ENCODE measurements at places on chromosomes 12 and 14.
A peak's percentile ranks its signal among the peaks of the same experiment; 100 is the strongest.

- DNase-seq = no peak
These were observed 110.0 kb downstream of the EPS8 start for GRCh38 chr12:15679151-15679550.

- no peak for DNase-seq
These were observed 242.9 kb upstream of the PLEKHG7 start for GRCh38 chr12:92459850-92460249.

DNA sequence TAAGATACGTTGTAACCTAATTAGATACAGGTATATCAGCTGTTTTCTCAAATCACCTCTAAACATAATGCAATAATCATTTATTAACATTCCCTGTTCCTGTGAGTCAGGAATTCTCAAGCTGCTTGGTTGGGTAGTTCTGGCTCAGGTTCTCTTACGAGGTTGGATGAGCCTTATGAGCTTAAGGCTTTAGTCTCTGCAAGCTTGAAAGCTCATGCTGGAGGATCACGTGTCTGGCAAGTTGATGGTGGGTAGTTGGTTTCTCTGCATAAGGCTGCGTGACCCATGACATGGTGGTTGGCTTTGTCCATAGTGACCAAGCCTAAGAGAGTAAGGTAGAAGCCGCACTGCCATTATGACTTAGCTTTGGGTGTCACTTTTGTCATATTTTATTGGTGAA lies 62.0 kb downstream of the PLEKHA5 start:
- no peak for DNase-seq

- DNase-seq = no peak
These were observed 976 bp downstream of the THAP2 start for GRCh38 chr12:71665090-71665463.

- DNase-seq = no peak
These were observed 158.6 kb downstream of the DICER1 start for GRCh38 chr14:94998685-94999084.

DNA sequence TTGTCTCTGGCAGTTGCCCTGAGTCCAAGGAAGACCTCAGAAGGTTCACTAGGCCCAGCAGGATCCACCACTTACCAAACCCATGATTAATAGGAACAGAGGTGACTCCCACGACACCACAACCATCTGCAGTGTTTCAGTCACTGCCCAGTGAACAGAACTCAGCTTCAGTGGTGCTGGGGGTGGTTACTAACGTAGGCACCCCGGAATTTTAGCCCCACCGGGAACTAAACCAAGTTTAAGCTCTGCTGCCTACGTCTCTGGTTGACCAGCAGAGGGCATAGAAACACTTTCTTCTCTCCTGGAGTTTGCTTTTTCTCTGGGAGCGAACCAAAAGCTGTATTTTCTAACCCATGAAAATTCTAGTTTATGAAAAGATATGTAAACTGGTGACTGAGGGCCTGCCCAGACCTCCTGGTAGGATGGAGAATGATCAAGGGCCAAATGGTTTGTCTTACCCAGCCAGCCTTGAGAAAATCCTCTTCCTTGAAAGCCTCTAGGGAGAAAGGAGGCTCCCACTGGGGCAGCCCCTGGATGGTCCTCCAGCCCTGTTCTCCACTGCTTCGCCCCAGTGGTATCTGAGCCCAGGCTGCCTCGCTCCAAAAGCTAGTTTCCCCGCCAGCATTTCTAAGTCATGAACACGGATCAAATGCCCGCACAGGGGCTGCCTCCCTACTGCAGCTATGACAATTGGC lies 379.8 kb downstream of the DPF3 start:
- no peak for DNase-seq

DNA sequence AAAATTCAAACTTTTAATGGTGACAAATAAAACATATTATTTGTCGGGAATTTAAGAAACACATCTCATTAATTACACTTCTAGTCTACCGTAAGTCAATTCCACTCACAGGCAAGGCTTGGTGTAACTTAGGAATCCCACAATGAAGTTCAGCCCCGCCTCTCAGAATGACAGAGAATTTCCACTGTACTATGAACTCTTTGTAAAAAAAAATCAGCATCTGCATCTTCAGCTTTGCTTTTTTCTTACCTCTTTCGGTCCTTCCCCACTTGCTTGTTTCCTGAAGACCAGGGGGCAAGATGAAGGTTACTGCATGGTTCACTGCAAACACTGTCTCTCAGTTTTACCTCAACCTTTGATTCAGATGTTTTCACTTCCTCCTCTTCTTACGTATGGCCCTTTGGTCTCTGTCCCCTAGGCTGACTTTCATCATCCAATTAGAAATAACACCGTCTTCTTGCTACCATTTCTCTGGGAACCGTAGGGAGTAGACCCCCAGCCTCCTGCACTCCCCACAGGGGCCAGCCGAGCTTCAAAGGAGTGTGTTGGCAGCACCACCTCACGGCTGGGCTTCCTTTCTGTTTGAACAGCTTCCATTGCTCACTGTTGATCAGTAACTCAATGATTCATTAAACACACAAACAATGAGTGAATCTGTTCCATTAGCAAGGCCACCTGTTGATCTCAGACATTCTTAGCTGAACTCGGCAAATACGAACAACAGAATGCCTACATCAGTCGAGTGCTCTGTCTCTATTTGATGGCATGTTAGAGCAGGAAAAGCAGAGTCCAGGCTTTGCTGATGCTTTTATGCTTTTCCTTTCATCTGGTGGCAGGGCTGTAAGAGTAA lies 343.0 kb downstream of the BMP4 start:
- no peak for DNase-seq

DNA sequence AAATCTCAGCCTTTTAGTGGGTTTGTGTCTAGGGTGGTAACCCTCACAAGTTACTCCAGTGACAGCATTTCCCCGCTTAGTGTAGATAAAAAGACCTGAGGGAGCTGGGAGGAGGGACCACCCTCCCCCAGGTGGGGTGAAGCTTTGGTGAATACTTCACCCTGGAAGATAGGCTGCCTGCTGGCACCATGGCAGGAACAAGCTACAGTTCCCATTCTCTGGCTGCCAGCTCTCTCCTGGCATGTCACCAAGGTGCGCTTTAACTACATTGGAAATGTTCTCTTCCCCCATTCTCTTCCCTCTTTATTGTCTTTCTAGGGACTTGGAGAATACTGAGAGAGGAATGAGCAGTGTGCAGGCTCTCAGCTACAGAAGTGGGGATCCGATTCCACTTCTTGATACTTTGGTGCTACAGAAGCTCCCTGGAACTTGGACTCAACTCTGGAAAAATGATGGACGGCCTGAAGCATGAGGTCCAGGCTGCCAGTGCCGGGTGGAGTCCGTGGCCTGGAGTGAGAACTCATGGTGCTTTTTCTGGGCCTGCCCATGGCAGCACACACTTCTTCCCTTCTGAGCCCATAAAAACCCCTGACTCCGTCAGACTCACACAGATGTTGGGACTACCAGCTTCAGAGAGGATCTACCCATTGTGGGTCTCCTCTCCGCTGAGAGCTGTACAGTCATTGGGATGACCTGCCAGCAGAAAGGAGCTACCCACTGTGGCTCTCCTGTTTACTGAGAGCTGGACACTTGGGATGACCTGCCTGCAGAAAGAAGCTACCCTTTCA lies 198.0 kb downstream of the ADGRD1 start:
- DNase-seq = no peak

DNA sequence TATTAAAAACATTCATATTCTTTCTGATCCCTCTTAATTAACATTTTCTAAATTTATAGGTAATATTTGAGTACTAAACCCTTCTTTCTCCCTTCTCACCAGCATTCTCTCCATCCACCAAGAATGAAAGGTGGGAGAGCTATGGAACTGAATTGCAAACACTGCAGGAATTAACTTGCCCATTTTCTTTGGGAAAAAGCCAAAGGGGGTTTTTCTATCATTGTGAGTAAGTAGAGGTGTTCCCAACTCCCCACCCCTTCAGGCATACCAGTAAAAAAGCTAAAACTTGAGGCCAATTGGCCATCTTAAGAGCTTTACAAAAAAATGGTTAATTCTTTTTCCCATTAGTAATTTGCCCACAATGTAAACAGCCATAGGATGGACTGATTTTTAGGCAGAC lies 23.7 kb downstream of the PCNX1 start:
- no peak for DNase-seq

DNA sequence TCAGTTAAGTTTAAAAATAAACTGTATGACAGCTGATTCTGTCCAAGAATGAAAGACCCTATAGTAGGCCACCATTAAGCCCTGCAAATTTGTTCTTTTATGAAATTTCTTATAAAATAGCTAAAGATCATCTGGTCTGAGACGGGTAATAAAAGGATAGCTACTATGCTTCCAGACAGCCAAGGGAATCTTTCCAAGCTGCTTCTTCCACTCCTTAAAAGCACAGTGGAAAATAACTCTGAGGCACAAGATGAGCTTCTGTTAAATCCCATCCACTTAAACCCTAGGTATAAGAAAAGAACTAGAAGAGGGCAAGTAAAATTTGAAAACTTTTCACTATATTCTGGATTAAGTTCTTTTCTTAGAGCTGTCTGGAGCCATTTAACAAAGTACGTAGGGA lies 194.3 kb downstream of the CAPZA3 start:
- no peak for DNase-seq

DNA sequence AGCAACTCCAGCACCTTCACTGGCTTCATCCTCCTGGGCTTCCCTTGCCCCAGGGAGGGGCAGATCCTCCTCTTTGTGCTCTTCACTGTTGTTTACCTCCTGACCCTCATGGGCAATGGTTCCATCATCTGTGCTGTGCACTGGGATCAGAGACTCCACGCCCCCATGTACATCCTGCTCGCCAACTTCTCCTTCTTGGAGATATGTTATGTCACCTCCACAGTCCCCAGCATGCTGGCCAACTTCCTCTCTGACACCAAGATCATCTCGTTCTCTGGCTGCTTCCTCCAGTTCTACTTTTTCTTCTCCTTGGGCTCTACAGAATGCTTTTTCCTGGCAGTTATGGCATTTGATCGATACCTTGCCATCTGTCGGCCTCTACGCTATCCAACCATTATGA lies 6.8 kb downstream of the OR11G2 start:
- DNase-seq = no peak

DNA sequence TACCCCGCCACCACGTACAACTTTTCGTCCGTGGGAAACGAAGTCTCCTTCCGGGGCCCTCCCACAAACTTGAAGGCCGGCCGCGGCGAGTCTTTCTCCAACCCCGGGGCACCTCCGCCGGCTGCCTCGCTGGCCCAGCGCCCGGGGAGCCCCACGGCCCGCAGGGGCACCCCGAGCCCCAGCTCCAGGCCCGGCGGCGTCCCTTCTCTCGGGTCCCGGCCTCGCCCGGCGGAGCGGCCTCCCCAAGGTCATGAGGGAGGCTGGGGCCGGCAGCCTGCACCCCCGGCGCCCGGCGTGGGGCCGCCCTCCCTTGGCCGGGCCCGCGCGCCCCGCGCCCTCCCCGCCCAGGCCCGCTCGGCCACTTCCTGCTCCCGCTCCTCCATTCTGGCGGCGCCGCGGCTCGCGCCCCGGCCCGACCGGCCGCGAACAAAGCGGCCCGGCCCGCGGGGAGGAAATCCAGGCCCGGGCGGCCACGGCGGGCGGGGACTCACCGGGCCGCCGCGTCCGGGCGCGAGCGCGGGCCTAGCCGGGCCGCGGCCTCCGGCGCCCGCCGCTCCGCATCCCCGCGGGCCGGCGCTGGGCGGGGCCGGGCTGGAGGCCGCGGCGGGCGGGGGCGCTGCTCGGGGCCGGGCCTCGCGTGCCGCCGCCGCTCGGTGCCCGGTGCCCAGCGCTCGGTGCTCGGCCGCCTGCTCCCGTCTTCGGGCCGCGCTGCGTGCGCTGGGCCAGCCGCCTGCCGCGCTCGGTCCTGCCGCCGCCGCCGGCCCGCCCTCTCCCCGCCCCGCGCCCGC lies at the start of gene AKT1:
TSS of gene AKT1 (minus strand) at position 756 of the 788 bp plus-strand sequence. CDS start 3,105 bp downstream, outside the sequence.
- peak; percentile 23 for DNase-seq

DNA sequence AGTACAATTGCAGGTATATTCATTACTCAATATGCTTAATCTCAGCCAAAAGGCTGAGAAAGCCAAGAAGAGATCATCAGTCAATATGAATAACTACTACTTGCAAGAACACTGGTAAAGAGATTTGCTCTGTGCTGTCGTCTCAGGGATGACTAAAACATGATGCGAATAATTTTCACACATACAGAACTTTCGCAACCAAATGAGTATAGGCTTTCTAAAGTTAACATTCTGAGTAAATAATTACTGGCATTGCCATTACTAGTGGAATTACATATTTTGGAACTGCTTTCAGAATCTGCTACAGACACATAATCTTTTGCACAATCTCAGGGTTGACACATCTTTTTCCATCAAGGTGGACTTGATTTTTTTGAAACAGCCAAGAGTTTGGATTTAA lies 24.7 kb downstream of the NCKAP1L start:
- peak; percentile 42 for DNase-seq

DNA sequence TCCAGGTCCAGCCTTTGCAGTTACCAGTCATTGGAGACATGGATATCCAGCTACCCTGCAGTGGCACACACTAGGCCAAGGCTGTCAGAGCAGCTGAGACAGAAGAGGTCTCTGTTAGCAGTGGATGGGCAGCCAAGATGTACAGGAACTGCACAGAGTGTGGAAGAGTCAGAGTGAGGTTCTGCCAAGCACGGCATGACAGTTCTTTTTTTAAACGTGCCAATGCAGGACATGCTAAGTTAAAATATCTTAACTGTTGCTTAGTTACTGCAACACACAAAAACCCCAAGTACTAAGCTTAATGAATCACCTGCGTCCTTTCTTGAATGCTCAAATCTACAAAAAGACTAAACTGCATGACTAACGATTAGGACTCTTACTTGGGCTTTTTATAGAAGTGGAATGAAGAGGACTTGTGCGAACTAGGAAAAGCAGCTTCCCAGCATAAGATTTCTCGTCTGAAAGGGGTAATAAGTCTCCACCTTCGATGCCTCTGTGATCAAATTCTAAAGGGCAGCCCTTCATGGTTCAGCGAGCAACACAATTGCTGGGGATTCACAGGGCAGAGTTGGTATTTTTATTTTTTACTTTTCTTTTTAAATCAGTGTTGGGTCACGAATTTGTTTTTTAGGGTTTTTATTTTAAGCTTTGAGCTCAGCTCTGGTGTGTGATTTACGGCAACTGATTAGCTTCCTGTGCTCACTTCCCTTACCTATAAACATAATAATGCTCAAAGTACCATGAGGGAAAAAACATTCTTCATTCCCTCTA lies 20.6 kb downstream of the MAPK1IP1L start:
- DNase-seq = peak; percentile 72

DNA sequence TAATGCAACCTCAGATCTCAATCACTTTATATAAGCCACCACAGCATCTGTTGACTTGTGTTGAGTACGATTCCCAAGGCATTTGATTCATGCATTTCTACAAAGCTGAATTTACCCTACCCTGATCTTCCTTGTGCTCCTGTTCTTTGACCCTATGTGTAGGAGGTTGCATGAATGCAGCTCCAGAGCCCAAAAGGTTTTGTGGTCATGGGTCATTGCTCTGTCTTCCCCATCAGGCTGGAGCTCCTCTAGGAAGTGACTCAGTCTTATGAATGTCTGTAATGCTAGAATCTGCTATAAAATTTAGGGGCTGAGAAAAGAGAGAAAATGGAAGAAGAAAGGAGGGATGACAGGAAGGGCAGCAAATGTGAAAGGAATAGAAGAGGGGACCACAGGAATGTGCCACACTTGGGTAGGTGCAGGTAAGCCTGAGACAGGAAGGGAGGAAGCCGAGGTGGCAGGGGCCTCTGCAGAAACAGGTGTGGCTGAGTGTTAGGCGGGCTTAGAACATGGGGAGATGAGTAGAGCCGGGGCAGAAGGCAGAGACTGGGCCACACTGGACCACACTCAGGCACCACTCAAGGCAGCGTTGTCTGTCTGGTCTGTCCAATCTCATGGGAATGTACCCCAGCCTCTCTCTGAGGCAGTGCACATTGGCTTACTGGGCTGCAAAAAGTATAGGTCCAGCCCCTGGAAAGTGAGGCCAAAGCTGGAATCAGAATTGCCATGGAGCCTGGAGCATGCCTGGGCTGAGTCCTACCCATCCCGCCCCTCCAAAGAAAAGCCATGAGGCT lies 334.1 kb downstream of the BCL11B start:
- DNase-seq = no peak

GRCh38 chr12:6919588-6919987 lies 5.2 kb downstream of the ENO2 start:
- DNase-seq = no peak

Data from activated naive CD4-positive, alpha-beta T cell treated with anti-CD3 and anti-CD28 coated beads for 36 hours (primary cell).